Common myeloid progenitor, CD34-positive (primary cell): ENCODE measurements at places on chromosomes 7 and 10.
A peak's percentile ranks its signal among the peaks of the same experiment; 100 is the strongest.

- H3K4me3 ChIP-seq, result no peak overlapping the region
- no peaks in the 10 kb centered on the region for H3K36me3 ChIP-seq
- DNase-seq, result no peak
- no peaks in the 10 kb centered on the region for H3K27me3 ChIP-seq
Observed at GRCh38 chr10:62979921-62980320, 153.2 kb upstream of the NRBF2 start.

- no peaks in the 10 kb centered on the region for H3K4me1 ChIP-seq
- H3K36me3 ChIP-seq, result no peaks in the 10 kb centered on the region
- H3K4me3 ChIP-seq, result no peak overlapping the region
- H3K27ac ChIP-seq, result no peak overlapping the region
Observed at GRCh38 chr7:127114742-127115265, 137.9 kb downstream of the GRM8 start.

DNA sequence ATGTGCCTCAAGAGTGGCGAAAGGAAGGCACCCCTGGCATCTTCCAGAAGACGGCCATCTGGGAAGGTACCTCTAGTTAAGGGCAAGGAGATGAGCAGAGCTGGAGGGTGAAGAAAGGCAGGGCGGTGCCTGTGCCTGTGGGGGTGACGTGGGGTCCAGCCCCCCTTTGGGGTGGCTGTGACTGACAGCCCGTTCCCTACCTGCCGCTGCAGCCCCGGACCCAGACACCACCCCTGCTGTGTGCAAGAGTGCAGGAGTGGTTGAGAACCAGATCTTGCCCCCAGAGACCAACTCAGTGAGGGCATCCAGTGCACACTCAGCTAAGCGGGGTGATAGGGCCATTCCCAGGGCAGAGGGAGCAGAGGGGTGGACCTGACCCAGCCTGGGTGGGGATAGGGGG is 4.3 kb upstream of the MUC17 start:
- peaks cover 11% of the 10 kb centered on the region for H3K4me1 ChIP-seq
- peaks cover 3% of the 10 kb centered on the region for H3K27me3 ChIP-seq
- no peak overlapping the region for H3K4me3 ChIP-seq
- no peak overlapping the region for H3K27ac ChIP-seq
- DNase-seq, result no peak

DNA sequence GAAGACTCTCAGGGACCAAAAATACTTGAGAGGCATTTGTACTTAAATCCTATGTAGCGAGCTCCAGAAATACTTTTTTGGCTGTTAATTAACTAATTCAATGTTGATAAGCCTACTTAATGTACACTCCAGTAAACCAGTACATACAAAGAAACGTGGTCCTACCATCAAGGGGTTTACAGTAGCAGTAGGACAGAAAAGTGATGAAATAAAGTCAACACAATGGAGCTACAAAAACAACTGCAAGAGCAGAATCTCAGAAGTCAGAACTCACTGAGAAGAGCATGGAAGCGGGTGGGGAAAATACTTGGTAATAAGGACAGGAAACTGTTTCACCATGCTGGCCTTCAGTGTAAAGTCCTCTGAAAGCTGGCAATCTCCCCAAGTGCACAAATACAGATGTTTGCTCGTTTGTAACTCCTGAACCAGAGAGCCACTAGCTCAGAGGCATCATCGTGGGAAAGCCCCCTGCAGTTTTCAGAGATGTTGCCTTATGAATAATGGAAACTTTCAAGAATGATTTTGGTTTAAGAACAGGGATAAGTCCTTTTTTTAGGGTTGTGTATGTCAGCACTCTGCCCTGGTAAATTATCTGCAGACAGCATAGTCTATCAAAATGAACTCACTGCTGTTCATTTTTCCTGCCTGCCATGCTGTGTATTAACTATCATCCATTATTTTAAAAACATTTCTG is 233.2 kb downstream of the SORCS1 start:
- H3K27ac ChIP-seq, result no peak overlapping the region
- no peak overlapping the region for H3K4me3 ChIP-seq
- no peaks in the 10 kb centered on the region for H3K27me3 ChIP-seq
- H3K4me1 ChIP-seq, result peaks cover 10% of the 10 kb centered on the region
- DNase-seq, result peak; percentile 2
- no peaks in the 10 kb centered on the region for H3K36me3 ChIP-seq

- DNase-seq, result no peak
- H3K4me1 ChIP-seq, result no peaks in the 10 kb centered on the region
- H3K27ac ChIP-seq, result no peak overlapping the region
- no peaks in the 10 kb centered on the region for H3K27me3 ChIP-seq
- no peaks in the 10 kb centered on the region for H3K36me3 ChIP-seq
- H3K4me3 ChIP-seq, result no peak overlapping the region
Observed at GRCh38 chr7:154709840-154710520, 292.9 kb downstream of the PAXIP1 start.
